ENCODE measurements at places on chromosomes 4 and X.
A peak's percentile ranks its signal among the peaks of the same experiment; 100 is the strongest.

DNA sequence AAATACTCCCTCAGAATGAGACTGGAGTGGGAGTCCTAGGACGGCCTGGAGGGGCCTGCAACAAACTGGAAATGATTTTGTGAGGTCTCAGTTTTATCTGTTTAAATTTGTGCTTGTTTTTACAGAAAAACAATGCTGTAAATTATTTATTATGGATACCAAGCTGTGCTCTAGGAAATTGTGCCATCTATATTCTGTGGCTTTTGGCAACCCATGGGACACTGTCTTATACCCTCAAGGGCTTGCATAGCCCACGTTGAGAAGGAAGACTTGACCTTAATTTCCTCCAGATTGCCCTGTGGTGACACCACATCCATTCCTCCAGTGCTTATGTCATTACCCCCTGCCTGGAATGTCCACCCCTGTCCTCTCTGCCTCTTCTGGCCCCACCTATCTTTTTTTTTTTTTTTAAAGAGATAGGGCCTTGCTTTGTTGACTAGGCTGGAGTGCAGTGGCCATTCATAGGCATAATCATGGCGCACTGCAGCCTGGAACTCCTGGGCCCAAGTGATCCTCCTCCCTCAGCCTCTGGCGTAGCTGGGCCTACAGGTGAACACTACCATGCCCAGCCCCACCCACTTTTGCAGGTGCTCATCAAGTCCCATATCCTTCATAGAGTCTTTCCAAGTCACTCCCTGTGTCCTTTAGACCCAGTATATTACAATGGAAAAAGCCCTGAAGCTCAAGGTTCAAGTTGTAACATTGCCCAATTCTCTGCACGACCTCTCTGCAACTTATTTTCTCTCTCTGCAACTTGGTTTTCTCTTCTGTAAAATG is 77.4 kb downstream of the HPRT1 start:
- no peak for DNase-seq

- no peak for DNase-seq
Measured at GRCh38 chr4:189988877-189989431, 38.1 kb downstream of the FRG2 start.

- DNase-seq, result no peak
Measured at GRCh38 chr4:154137320-154137905, 348.5 kb upstream of the SFRP2 start.

- peak; percentile 35 for DNase-seq
Measured at GRCh38 chrX:20265221-20265725, 1.4 kb downstream of the RPS6KA3 start.

- DNase-seq, result no peak
Measured at GRCh38 chr4:73703320-73703719, 37.0 kb upstream of the CXCL8 start.

DNA sequence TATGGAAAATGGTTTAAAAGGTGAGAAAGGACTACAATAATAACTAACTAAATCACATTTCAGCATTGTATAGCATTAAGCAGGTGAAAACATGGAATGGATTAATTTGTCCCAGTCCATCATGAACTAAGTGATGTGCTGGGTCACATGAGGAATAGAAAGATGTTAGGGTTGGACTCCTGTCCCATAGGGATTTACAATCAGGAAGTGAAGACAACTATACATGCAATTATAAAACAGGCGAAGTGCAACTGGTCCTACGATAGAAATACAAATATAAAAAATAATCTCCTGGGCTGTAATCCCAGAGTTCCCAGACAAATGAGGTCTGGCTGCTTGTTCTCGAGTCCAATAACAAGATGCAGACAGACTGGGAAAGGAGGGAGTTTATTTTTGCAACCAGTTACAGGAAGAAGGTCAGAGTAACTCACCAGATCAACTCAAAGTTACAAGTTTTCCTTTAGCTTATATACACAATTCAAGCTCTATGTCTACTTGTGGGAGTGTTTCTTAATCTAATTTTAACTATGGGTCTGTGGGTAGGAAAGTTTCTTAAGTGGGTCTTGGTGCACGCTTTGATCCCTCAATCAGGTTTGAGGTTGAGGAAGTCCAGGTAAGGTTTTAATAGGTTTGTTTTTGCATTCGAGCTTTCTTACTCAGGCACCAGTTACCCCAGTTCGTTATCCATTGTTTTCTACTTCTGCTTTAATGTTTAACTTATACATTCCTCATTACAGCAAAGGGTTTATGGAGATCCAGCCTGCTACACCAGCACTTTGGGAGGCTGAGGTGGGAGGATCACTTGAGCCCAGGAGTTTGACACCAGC is 50.1 kb downstream of the IGFBP7 start:
- DNase-seq, result no peak

- DNase-seq, result no peak
Measured at GRCh38 chr4:139735381-139736273, 70.0 kb downstream of the MGST2 start.

GRCh38 chr4:39169426-39169825 is 12.9 kb upstream of the WDR19 start:
- no peak for DNase-seq

- DNase-seq, result no peak
Measured at GRCh38 chrX:110287605-110288004, 30.3 kb downstream of the AMMECR1 start.

All from activated T-cell treated with anti-CD3 and anti-CD28 coated beads for 1 hour (primary cell).